ENCODE measurements at places on chromosomes 6 and 20. TPM values are rescaled to one million over a fixed set of nuclear protein-coding genes. Genes with fewer than 3 reads are reported as not detected.

The RIPPLY2 gene
- total RNA-seq: not detected

DNA sequence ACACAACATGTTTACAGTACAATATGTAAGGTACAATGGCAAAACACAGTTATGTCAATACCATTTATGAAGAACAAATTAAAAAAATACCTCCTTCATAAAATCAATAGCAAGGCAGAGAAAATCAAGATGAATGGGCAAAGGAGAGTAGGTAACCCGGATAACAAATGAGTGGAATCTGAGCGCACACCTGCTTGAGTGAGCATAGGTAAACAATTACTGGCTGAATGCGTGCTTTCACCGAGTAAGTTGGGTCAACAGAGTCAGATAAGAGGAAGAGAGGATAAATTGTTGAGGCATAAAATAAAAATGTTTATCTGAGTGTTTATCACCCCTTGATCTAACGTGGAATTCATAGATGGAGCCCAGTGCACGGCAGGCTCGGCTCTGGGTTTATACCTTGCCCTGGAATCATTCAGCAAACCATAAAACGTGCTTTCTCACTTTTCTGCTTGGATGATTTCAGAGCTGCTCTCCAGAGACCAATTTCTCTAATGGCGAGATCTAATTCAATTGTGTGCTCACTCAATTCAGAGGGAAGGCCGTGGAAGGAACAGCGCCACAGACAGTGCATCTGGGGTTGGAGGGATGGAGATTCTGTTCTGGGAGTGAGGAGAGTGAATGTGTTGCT is 224.8 kb upstream of the MAP3K7 start:
- DNase-seq: no peak

DNA sequence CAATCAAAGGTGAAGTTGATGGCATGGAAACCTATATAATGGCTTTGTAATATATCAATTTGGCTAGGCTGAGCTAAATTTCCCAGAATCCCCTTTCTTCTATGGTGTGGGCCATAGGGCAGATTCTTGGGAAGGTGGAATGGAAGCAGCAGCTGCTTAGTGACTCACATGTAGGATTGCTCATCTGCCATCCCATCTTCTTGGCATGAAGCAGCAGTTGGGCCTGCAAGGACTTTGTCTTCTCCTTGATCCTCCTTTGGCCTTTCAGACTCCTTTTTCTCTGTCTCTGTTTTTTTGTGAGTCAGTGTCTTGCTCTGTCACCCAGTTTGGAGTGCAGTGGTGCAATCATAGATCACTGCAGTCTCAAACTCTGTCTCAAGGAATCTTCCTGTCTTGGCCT is 52.6 kb upstream of the CEP162 start:
- no peak for DNase-seq

GRCh38 chr6:167670938-167671338 is 155.8 kb upstream of the AFDN start:
- DNase-seq: no peak

DNA sequence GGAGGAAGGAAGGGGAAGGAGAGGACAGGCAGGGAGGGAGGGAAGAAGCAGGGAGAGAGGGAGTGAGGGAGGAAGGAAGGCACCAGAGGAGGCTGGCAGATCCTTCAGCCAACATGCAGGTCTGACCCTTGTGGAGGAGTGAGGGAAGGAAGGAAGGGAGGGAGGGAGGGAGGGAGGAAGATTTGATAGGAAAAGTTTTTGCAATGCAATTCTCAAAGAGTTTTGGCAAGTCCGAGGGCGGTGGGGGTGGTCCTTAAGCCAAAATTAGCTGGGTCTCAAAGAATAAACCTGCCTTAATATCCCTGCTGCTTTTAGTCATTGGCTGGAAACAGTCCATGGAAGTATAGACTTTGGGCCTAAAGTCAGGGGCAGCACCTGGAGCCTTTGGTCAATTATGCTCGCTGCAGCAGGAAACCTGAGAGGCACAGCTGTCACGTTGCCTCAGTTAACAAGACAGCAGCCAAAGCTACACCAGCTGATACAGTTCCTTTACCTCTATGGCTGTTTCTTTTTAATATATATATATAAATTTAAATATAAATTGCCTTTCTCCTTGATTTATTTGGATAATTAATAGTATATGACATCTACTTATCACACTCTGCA is 115.7 kb upstream of the RALGAPA2 start:
- no peak for DNase-seq

DNA sequence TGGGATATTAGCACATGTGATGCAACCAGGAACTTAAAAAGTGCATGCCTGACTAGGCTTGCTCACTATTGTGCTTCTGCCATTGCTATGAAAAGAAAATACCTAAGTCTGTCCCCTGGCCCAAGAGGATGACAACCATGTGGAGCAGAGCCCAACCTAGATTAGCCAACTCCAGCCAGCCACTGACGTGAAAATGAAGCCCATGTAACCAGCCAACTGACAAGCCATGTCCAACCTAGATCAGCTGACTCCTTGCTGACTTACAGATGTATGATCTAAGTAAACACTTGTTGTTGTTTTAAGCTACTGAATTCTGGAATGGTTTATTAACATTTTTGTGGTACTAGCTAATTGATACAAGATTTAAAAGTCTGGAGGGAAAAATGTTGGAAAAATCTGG is 47.5 kb downstream of the PIGU start:
- no peak for DNase-seq

All from colonic mucosa (tissue), 4 donors.